Activated CD4-positive, alpha-beta T cell treated with anti-CD3 and anti-CD28 coated beads, Interleukin-2, amount 10 ng/mL, durations not matched to agents 24 days and 14 days (primary cell): ENCODE measurements at places on chromosomes 16 and 17. TPM values are rescaled to one million over a fixed set of nuclear protein-coding genes. Genes with fewer than 3 reads are reported as not detected.

The TNP2 gene
- not detected in 2 replicates for total RNA-seq

The VWA3A gene
- 0.19 TPM in 1 of 2 replicates, not detected in the other for total RNA-seq

The MRPL12 gene
- total RNA-seq: 232 and 233 TPM in 2 replicates

The DERL2 gene
- 64.3 and 69.8 TPM in 2 replicates for total RNA-seq

The SLC13A2 gene
- total RNA-seq: not detected in 2 replicates

The PRDM7 gene
- total RNA-seq: not detected in 2 replicates

The C17orf113 gene
- 0.05 and 0.07 TPM in 2 replicates for total RNA-seq

DNA sequence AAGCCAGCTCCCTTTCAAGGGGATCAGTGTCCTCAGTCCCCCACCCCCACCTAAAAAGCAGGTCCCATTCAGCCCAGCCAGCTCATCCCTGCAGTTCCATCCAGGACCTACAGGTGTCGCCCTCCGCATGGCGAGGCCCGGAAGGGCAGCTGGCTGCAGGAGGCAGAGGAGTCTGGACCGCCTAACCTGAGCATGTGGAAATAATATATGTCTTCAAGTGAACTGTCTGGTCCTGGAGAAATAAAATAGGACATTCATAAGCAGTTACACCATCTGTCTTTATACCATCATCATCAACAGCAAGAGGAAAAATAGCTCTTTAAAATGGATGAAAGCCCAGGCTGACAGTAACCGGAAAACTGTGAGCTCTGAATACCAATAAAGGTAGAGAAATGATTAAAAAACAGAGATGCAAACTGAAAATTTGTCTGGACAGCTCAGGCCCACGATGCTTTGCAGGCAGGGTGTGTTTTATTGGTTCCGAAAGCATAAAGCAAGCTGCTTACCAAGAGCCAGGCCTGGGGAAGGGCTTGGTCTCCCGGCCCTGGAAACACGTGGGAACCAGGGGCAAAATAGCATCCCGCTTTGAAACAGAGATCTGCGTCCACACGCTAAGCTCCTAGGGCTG is 215.2 kb downstream of the ZFHX3 start:
- H3K36me3 ChIP-seq: no peaks in the 10 kb centered on the region
- DNase-seq: peak; percentile 93
- peaks cover 5% of the 10 kb centered on the region for H3K4me1 ChIP-seq

DNA sequence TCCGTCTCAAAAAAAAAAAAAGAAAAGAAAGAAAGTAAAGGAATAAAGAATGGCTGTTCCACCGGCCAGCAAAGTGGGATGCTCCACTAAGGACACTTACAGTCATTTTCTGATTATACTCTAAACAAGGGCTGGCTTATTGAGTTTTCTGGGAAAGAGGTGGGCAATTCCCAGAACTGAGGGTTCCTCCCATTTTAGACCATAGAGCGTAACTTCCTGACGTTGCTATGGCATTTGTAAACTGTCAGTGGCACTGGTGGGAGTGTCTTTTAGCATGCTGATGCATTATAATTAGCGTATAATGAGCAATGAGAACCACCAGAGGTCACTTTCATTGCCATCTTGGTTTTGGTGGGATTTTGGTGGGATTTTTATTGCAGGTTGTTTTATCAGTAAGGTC is 58.0 kb downstream of the PIGL start:
- no peak overlapping the region for H3K4me3 ChIP-seq
- H3K4me1 ChIP-seq: peaks cover 3% of the 10 kb centered on the region
- no peak for DNase-seq
- peaks cover 18% of the 10 kb centered on the region for H3K36me3 ChIP-seq
- no peaks in the 10 kb centered on the region for H3K27me3 ChIP-seq

DNA sequence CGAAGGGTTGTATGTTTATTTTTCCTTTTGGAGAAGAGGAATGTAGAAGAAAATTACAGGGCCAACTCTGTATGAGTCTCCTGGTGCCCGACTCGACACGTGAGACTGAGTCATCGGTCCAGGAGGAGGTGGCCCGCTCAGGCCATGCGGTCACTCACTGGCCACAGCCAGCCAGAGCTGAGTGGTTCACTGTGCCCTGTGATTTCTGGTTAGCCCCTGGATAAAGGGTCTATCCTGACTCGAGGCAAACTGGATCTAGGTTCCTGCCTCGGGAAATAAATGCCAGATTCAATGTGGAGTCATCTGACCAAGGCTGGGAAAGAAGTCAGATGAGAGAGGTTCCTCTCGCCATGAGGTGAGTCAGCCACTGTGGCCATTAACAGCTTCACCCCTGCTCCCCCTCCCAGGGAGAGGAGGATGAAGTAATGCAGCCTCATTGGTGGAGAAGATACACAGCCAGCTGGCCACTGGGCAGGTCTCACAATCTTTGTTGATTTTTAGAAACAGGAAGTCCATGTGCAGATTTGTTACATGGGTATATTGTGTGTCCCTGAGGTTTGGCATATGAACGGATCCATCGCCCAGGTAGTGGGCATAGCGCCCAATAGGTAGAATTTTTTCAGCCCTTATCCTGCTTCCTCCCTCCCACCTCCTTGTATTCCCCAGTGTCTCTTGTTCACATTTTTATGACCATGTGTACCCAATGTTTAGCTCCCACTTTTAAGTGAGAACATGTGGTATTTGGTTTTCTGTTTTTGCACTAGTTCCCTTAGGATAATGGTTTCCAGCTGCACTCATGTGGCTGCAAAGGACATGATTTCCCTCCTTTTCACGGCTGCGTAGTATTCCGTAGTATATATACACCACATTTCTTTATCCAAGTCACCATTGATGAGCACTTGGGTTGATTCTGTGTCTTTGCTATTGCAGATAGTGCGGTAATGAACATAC is 21.7 kb upstream of the USP36 start:
- no peak overlapping the region for H3K27ac ChIP-seq
- no peaks in the 10 kb centered on the region for H3K36me3 ChIP-seq
- no peak for DNase-seq

- H3K27ac ChIP-seq: no peak overlapping the region
- no peak for DNase-seq
- H3K27me3 ChIP-seq: no peaks in the 10 kb centered on the region
- H3K4me3 ChIP-seq: no peak overlapping the region
- peaks cover 27% of the 10 kb centered on the region for H3K4me1 ChIP-seq
- H3K36me3 ChIP-seq: peaks cover 12% of the 10 kb centered on the region
Measured at GRCh38 chr16:1305823-1306222, 3.6 kb upstream of the UBE2I start.

- H3K36me3 ChIP-seq: no peaks in the 10 kb centered on the region
- no peaks in the 10 kb centered on the region for H3K27me3 ChIP-seq
- no peak overlapping the region for H3K4me3 ChIP-seq
- H3K4me1 ChIP-seq: peaks cover 2% of the 10 kb centered on the region
- no peak for DNase-seq
Measured at GRCh38 chr16:27640277-27640600, 90.3 kb downstream of the KATNIP start.

DNA sequence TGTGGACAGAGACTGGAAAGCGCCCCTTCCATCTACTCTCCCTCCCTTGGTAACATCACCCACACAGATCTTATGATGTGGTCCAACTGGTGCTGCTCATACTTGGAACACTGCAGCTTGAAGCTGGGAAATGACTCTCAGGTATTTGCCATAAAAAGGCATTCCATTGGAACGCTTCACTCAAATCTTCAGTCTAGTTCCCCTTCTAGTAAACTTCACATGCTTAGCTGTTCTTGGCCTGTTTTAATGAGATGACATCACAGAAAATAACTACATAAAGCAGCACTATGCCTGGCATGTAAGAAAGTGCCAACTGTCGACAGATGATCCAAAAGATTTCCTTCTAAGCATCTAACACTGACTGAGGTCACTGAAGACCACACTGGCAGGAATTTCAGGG is 9.3 kb downstream of the ZNF263 start:
- no peak overlapping the region for H3K27ac ChIP-seq
- peaks cover 84% of the 10 kb centered on the region for H3K36me3 ChIP-seq
- H3K4me1 ChIP-seq: no peaks in the 10 kb centered on the region
